ENCODE measurements at places on chromosomes 7 and 10. TPM values are rescaled to one million over a fixed set of nuclear protein-coding genes. Genes with fewer than 3 reads are reported as not detected.

The RBM20 gene
- total RNA-seq, result 0.37 TPM

The AMZ1 gene
- total RNA-seq, result 1.3 TPM

The VIPR2 gene
- total RNA-seq, result 3.0 TPM

The CRYGN gene
- total RNA-seq, result 0.35 TPM

The SYT15 gene
- total RNA-seq, result 1.6 TPM

The ITPRID1 gene
- total RNA-seq, result not detected

The FAM25G gene
- total RNA-seq, result not detected

The HOXA6 gene
- total RNA-seq, result 0.31 TPM

The STAM gene
- 33.3 TPM for total RNA-seq

The PAPSS2 gene
- 0.53 TPM for total RNA-seq

The PNLIPRP2 gene
- total RNA-seq, result not detected

The PRXL2A gene
- 11.0 TPM for total RNA-seq

All from activated T-cell treated with anti-CD3 and anti-CD28 coated beads, Interleukin-2, amount 50 U/mL, for 72 hours (primary cell).